ENCODE measurements at places on chromosomes 3 and 15.

DNA sequence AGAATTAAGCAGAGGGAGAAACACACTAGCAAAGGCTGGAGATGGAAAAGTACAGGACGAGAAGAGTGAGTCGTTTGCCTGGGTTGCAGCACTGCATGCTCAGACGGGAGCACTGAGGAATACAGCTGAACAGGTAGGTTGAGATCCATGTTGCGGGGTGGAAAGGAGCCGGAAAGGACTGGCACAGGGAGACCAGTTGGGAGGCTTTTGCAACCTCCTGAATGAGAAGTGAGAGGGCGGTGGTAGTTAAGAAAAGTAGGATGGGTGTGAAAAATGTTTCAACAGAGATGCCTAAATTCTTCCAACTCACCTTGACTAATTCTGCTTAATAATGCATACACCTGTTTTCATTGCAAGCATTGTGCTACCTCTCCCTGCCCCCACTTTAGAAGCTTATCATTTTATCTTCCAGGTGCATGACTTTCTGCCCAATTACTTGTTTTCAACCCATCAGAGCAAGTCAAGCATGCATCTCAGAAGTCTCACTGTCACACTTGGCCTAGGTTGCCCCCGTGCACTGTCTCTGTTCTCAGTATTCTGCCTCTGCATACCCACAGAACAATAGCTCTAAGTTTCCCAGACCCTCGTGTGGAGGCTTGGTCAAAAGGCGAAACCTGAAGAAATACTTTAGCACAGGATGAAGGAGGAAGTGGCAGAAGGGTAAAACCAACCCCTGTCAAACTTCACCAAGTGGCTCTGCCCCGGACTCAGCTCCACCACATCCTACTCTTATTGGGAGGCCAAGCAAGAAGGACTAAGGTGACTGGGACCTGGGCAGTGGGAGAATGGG is 199.3 kb upstream of the BCL6 start:
- DNase-seq: no peak

DNA sequence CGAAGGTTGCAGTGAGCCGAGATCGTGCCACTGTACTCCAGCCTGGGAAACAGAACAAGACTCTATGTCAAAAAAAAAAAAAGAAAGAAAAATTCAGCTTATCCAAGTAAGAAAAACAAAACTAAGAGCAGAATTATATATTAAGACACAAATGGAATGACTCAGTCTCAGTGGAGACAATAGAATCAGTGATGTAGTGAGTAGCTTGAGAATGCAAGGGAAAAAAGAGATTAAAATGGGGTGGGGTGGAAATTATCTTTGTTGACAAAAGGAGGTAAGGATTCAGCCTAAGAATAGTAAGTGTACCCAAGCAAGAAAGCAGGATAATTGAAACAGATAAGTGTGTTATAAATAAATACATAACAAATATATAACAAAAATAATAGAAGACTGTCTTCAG is 70.7 kb downstream of the BLM start:
- no peak for DNase-seq

DNA sequence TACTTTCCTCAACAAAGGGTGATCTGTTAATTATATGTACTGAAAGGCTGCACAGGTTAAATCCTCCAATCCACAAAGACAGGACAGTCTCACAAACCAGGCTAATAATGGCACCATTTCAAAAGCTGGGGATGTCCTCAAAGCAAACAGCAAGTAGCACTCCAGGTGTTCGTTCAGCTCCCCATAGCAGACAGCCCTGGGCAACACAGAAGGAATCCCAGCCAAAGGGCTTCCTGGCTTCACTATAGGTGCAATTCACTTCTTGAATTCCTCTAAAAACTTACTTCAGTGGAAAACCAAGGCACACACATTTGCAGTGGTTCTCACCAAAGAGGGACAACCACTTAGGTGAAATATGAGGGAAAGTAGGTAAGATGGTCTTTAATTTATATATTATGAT is 166.7 kb downstream of the CTNNB1 start:
- no peak for DNase-seq

DNA sequence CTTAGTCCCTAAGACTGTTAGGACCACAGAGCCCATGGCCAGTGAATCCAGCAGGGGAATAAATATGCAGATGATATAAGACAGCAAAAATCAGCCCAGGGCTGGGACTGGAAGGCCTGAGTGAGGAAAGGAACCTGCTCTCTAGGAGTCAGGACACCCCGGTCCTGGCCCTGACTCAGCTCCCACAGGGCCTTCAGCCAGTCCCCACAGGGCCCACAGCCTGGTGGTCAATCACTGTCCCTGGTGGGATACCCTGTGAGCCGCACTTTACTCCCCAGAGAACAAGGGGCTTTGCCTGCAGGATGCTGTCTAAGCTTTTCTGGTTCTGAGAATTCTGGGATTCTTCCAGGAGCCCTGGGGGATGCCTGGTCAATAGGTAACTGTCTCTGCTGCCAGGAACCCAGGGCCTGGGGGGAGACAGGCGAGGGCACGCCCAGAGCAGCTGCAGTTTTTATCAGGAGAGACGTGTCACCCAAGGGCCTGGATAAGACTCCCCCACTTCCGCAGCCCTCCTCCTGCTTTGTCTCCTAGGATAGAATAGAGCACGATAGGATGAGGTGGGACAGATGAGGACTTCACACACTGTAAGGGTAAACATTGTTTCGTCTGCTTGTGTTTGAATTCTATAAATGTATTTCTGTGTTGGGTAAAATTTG is 49.5 kb upstream of the MCF2L2 start:
- DNase-seq: no peak

DNA sequence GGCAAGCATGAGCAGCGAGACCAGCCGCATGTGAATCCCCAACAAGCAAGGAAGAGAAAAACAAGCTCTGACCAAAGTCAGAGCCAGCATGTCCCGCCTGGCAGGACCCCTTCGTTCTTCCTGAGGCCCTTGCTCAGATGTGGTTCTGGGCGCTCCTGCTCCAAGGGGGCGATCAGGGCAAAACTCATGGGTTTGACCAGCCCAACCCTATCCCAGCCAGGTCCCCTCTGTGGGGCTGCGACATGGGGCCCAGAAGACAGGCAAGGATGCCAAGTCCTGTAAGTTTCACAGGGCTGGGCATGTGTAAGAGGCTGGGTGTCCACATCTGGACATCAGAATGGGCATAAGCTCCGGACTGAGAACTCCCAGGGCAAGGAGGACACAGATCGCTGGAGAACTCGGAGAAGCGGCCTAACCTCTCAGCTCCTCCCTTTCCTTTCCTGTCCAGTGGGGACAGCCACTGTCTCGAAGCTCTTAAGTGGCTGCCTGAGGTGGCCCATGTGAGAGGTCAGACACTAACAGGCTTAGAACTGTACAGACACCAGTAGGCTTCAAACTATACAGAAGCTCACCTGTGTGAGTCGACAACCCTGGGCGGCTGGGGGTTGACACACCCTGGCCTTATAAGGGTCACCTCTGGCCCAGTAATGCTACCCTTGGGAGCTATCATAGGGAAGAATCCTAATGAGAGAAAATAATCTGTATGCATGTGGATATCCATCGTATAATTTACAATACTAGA is 48.9 kb downstream of the XXYLT1 start:
- DNase-seq: no peak

DNA sequence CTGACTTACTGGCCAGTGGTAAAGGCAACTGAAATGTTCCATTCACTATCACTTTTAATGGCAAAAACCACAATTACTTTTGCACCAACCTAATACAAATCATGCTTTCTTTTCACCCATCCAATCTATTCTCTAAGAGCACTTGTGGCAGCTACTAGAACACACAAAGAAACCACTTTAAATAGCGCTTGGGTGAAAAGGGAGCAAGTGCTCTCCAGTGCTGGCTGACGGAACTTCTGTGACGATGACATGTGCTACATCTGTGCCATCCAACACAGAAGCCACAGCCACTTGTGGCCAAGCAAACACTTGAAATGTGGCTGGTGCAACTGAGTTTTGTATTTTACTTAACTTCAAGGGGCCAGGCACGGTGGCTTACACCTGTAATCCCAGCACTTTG is 18.9 kb downstream of the SH3BP5 start:
- DNase-seq: no peak

- DNase-seq: no peak
Observed at GRCh38 chr3:146156095-146156494, 4.9 kb downstream of the PLOD2 start.

DNA sequence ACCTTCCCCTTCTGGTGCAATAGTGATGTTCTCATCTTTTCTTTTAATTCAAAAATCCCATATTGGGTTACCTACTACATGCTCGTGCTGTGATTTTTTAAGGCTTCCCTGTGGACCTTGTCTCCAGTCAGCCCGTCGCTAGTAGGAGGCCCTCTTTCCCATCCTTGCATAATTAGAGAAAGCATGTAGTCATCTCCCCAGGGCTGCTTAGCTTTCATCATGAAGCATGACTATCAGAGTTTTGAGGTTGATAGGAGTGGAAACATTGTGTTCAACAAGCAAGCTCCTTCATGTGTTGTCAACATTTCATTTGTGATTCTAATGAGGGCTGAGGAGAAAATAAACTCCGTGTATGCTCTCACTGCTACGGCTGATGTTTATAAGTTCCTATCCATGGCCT is 8.7 kb upstream of the LRTM1 start:
- DNase-seq: peak; percentile 39

GRCh38 chr3:30604558-30604957 is 1.8 kb upstream of the TGFBR2 start:
- DNase-seq: no peak

DNA sequence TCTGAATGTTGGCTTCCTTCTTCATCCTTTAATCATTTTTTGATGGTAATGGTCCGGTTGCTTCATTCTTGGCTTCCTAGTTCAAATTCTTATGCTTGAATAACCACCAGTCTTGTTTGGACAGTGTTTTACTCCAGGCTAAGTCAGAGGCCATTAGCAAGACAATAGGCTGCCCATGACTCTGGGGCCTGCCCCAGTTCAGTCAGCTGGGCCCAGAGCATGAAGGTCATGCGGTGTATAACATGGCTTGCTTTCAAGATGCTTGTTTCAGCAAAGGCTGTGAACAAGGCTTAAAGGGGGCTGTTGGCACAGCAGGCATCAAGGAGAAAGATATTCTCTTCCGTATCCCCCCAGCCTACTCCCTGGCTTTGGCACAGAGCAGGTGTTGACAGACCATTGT is 13.7 kb downstream of the TM4SF18 start:
- no peak for DNase-seq

GRCh38 chr3:163852233-163852632 is 1226.1 kb downstream of the SI start:
- DNase-seq: no peak

DNA sequence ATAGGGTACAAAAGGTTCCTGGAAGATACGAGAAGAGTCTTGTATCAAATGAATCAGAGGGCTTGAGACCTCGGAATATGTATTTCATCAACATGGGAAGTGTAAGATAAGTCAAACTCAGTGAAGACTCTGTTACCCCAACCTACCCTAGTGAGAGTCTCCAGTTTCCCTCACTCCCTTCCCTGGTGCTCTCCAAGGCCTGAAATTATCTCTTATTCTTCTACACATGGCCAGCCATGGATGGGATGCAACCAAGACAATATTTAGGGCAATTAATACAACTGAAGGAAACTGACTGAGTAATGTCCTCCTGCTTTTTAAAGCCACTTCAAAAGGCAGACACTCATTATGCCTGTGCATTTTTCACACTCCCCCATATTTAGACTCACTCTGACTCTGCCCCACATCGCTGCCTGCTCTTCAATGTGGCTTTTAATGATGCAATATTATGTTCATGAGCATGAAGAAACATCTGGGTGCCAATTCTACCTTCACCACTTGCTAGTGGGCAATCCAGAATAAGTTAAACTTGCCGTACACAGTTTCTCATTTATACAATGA is 137.1 kb upstream of the THBS1 start:
- DNase-seq: no peak

DNA sequence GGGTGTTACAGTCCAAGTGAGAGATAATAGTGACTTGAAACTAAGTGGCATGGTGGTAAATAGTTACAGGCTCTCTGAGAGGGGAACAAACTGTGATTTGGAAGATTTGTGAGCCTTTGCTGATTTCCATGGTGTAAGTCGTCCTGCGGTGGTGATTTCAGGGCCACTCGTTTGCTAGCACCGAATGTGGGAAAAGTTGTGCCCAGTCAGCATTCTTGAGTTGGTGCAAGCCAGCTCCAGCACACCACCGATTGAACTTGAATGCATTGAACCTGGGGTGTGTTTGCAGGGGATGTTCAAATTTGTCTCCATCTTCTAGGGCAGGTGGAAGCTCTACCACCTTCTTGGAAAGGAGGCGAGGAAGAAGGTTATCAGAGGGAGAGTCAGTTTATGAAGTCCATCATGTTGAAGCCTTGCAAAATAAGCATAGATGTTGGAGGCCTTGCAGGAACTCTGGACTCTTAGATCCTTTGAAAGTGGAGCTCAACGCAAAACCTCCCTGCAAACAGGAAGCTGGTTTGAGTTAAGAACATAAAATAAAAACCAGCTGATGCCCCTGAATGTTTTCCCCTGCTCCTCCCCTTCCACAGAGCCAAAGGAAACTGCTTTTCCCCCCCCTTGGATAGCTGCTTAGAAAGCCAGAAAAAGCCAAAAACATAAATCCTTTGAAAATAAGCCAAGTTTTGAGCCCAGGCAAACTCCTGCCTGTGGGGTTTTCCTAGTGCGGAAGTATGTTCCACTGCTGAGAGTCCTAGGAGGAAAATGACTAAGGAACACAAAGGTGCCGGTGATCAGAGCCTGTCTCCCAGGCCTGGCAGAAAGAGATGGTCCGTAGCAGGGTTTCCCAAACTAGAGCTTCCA is 21.9 kb downstream of the MAPKBP1 start:
- peak; percentile 80 for DNase-seq

DNA sequence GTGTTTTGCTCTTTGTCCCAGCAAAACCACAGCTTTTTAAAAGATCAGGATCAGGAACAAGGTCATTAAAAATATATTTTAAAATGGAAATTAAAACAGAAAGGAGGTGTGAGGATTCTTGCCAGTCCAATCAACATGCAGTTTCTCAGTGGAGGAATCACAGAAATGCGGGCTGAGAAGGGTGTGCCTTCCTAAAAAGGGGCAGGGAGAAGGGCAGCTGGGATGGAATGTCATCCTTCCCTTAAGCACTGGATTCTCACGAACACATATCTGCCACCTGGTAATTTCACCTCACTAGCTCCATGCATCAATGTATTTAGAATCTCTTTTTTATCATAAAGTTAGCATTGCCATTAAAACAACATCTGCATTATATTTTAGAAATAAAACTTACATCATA is 21.4 kb downstream of the ABI3BP start:
- DNase-seq: no peak

DNA sequence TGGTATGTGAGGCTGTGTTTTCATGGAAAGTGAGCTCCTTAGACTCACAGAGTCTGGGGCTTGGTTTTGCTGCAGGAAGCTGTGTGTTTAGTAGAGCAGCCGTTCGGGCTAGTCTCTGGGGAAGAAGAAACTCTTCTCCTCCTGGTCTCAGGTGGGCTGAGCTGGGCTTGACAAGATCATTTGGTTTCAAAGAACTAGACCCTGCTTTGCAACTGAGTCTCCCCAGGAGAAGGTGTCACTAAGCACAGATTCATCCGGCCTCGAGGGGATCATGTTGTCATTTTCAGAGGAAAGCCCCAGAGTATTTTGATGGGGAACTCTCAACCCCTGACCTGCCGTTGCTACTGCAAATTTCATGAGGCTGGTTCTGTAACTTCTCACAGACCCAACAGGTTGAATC is 188.5 kb downstream of the FAM43A start:
- DNase-seq: no peak

All from fibroblast of skin of right biceps (primary cell).